ENCODE measurements at places on chromosomes 3 and 15. TPM values are rescaled to one million over a fixed set of nuclear protein-coding genes. Genes with fewer than 3 reads are reported as not detected.

The SMARCC1 gene
- 29.2 TPM for total RNA-seq

DNA sequence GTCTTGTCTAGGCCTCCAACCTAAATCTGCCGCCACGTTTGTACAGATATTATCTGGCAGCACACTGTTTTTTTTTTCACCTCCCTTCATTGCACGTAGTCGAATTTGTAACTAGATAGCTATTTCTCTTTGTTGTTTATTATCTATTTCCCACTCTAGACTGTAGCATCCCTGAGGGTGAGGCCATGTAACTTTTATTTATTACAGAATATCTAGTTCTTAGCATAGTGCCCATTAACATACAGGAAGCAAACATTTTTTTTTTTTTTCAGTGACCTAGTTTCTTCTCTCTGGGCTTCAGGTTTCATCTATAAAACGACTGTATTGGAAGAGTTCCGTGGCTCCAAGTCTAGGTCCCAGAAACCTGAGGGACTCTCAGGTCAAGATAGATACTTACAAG lies 354.3 kb downstream of the FGF12 start:
- DNase-seq, result no peak

GRCh38 chr15:99213187-99213811 lies 36.1 kb downstream of the TTC23 start:
- DNase-seq, result peak; percentile 88

The ST8SIA2 gene
- not detected for total RNA-seq

The MYO5C gene
- 2.2 TPM for total RNA-seq

DNA sequence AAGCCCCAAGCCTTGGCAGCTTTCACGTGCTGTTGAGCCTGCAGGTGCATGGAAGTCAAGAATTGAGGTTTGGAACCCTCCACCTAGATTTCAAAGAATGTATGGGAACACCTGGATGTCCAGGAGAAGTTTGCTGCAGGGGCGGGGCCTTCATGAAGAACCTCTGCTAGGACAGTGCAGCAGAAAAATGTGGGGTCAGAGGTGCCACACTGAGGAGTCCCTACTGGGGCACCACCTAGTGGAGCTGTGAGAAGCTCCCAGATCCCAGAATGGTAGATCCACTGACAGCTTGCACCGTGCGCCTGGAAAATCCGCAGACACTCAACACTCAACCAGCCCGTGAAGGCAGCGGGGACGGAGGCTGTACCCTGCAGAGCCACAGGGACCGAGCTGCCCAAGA lies 201.6 kb downstream of the OCA2 start:
- DNase-seq, result no peak

The SRP14 gene
- 137 TPM for total RNA-seq

DNA sequence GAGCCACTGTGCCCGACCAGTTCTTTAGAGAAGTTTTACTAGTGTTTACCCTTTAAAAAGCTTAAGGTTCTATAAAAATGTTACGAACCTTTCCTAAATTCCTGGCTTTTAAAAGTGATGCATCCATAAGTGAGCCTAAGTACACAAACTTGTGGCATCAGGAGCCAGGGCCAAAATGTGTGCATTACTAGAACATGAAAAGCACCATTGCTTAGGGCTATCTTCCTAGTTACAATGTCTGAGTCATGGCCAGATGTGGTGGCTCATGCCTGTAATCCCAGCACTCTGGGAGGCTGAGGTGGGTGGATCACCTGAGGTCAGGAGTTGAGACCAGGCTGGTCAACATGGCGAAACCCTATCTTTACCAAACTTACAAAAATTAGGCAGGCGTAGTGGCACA lies 39.9 kb downstream of the LEO1 start:
- DNase-seq, result no peak

The PLA2G4B gene
- total RNA-seq, result 4.3 TPM

The PLA1A gene
- total RNA-seq, result 6.6 TPM

The BOC gene
- total RNA-seq, result 3.6 TPM

All from psoas muscle (tissue), 8 donors.